ENCODE measurements at places on chromosomes 7 and 10. TPM values are rescaled to one million over a fixed set of nuclear protein-coding genes. Genes with fewer than 3 reads are reported as not detected.

Gene ZNF425
- total RNA-seq, result 3.8 TPM

Gene CNPY1
- total RNA-seq, result not detected

Gene STEAP4
- total RNA-seq, result not detected

Gene INMT
- total RNA-seq, result 0.52 TPM

Gene SDK1
- total RNA-seq, result 0.29 TPM

DNA sequence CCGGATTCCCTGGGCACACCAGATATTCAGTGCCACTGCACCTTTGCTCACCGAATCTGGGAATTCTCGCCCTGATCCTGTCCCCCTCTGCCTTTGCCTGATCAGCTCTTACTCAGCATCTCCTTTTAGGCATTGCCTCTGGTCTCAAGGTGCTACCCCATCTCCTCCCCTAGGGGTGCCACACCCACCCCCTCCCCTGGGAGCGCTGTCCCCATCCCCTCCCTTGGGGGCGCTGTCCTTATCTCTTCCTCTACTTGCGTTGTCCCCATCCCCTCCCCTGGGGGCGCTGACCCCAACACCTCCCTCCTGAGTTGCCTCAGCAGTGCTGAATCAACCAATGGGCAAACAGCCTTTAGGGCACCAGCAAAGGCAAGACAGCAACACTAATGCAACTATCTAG lies 686.9 kb upstream of the FOXK1 start:
- no peaks in the 10 kb centered on the region for H3K4me1 ChIP-seq
- DNase-seq, result no peak
- no peak overlapping the region for H3K27ac ChIP-seq
- no peaks in the 10 kb centered on the region for H3K36me3 ChIP-seq
- H3K27me3 ChIP-seq, result peaks cover 8% of the 10 kb centered on the region

- no peak overlapping the region for H3K27ac ChIP-seq
- H3K36me3 ChIP-seq, result peaks cover 37% of the 10 kb centered on the region
- H3K4me3 ChIP-seq, result peak overlapping the region; percentile 84
- peaks cover 11% of the 10 kb centered on the region for H3K4me1 ChIP-seq
- H3K27me3 ChIP-seq, result no peaks in the 10 kb centered on the region
Observed at GRCh38 chr10:121974019-121974534, 940 bp downstream of the NSMCE4A start.

GRCh38 chr7:107996072-107996882 lies 6.7 kb downstream of the LAMB1 start:
- H3K27me3 ChIP-seq, result peaks cover 18% of the 10 kb centered on the region
- no peak overlapping the region for H3K4me3 ChIP-seq
- no peak for DNase-seq
- no peak overlapping the region for H3K27ac ChIP-seq
- peaks cover 4% of the 10 kb centered on the region for H3K36me3 ChIP-seq
- H3K4me1 ChIP-seq, result peaks cover 7% of the 10 kb centered on the region

DNA sequence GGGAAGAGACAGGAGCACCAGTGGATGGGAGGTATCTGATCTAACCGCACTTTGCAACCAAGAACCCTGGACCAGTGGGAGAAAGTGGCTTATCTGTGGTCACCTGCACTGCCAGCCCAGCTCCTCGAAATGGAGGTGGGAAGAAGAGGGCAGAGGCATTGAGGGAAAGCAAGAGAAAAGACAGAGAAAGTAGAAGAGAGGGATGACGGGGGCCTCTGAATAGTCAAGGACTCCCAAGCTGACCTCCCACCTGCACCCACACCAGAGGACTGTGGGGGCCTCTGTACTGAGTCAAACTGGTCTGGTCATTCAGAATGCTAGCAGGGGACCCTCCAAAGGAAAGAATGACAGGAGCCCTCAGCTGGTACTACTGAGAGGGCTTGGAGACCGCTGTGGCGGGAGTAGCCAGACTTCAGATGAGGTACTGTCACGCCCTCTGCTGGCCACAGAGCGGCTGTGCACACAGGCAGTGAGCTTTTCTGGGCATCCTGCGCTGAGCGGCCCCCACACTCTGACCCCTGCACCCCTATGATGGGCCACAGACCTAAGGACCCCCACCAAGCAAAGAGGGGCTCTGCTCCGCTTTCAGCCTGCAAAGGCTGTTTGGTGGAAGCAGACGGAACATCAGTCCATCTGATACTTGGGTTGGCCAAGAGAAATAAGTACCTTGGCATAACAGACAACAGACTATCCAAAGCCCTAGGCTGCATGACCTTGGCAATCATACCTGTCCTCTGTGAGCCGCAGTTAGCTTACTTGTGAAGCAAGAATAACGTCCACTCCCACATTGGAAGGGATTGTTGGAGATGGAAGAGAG lies 112.9 kb downstream of the COL13A1 start:
- H3K4me3 ChIP-seq, result no peak overlapping the region
- H3K27me3 ChIP-seq, result peaks cover 4% of the 10 kb centered on the region
- DNase-seq, result peak; percentile 44
- H3K4me1 ChIP-seq, result no peaks in the 10 kb centered on the region
- H3K36me3 ChIP-seq, result no peaks in the 10 kb centered on the region
- no peak overlapping the region for H3K27ac ChIP-seq

GRCh38 chr7:99194301-99194700 lies 13.6 kb downstream of the KPNA7 start:
- H3K27me3 ChIP-seq, result no peaks in the 10 kb centered on the region
- H3K36me3 ChIP-seq, result peaks cover 19% of the 10 kb centered on the region
- H3K27ac ChIP-seq, result no peak overlapping the region
- no peak for DNase-seq
- H3K4me1 ChIP-seq, result no peaks in the 10 kb centered on the region
- no peak overlapping the region for H3K4me3 ChIP-seq

DNA sequence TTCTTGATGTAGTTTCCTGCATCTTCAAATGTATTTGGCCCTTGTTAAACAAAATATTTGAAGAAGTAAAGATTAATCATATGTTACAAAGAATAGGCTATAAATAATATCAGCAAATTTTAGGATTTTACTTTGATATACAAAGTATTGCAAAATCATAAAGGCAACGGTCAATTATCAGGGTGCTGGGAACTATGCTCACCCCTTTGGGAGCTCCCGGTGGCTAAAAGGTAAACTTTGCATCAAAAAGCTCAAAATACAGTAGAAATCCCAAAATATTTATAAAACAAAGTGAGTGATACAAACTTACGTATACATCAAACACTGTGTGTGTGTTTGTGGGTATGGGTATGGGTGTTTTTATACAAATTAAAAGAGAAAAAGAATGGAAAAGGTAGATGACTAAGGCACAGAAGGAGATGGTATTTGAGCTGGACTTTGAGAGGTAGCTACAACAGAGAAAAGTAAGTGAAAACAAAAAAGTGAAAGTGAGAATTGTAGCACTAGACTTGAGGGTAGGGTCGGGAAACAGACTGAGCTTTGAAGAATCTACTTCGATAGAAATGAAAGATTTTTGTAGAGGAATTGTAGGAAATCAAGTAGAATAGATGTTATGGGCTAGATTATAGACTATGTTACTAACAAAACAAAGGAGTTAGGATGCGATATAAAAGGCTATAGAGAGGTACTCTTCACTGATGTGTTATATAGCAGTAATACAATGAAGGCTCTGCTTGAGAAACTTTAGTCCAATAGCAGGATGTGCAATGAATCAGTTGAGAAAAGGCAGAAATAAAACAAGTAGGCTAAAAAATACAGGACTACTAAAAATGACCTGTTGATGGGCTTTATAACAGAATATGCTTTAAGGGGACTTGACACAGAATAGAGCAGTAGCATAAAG lies 52.8 kb downstream of the GNAT3 start:
- H3K4me1 ChIP-seq, result no peaks in the 10 kb centered on the region
- no peak overlapping the region for H3K27ac ChIP-seq
- no peaks in the 10 kb centered on the region for H3K36me3 ChIP-seq
- no peak overlapping the region for H3K4me3 ChIP-seq
- DNase-seq, result no peak

DNA sequence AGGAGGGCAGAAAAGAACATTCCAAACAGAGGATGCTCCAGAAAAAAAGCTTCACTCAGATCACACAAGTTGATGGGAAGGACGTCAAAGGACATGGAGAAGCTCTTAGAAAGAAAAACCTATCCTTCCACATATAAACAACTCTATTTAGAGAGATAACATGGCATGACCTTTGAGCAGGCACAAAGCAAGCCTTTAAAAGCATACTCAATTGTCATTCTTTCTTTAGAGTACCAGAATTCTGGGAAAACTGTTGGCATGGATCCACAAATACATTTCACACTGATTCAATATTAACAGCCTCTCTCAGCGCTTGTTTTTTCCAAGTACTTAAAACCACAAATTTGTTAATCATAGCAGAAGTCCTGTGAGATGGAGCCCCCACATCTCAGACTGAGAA lies 7.3 kb upstream of the ABLIM1 start:
- no peaks in the 10 kb centered on the region for H3K4me1 ChIP-seq
- no peak overlapping the region for H3K4me3 ChIP-seq
- H3K27me3 ChIP-seq, result peaks cover 3% of the 10 kb centered on the region
- H3K27ac ChIP-seq, result no peak overlapping the region
- DNase-seq, result no peak

- no peaks in the 10 kb centered on the region for H3K36me3 ChIP-seq
- H3K4me3 ChIP-seq, result no peak overlapping the region
- no peak for DNase-seq
- H3K4me1 ChIP-seq, result no peaks in the 10 kb centered on the region
- no peak overlapping the region for H3K27ac ChIP-seq
Observed at GRCh38 chr10:46534828-46535524, 21.5 kb downstream of the GPRIN2 start.

DNA sequence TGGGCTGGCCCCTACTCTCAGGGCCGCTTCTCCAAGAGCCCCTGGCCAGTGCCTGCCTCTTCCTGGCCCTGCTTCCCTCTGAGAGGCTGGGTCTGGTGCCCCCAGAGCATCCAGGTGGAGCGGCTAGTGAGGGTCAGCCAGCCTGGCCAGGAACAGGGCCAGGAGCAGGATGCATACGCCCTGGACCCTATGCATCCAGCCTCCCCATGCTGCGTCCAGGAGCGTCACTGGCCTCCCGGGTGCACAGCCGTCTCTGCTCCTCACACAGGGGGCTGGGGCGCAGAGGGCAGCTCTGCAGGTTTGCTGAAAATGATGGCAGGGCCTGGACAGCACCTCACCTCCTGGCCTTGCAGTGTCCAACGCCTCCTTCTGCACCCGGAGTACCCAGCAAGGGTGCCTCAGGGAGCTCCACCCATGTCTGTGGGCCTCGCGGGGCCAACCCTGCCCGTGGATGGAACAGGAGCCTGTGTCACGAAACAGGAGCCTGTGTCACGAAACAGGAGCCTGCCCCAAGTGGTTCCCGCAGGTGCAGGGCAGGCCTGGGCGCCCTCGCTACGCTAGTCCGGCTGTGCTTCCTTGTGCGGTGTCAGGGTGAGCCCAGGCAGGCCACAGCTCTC lies 246.2 kb upstream of the PPP2R2D start:
- H3K36me3 ChIP-seq, result no peaks in the 10 kb centered on the region
- H3K4me1 ChIP-seq, result peaks cover 9% of the 10 kb centered on the region
- H3K27me3 ChIP-seq, result peaks cover 35% of the 10 kb centered on the region
- no peak overlapping the region for H3K4me3 ChIP-seq
- DNase-seq, result no peak
- H3K27ac ChIP-seq, result no peak overlapping the region

DNA sequence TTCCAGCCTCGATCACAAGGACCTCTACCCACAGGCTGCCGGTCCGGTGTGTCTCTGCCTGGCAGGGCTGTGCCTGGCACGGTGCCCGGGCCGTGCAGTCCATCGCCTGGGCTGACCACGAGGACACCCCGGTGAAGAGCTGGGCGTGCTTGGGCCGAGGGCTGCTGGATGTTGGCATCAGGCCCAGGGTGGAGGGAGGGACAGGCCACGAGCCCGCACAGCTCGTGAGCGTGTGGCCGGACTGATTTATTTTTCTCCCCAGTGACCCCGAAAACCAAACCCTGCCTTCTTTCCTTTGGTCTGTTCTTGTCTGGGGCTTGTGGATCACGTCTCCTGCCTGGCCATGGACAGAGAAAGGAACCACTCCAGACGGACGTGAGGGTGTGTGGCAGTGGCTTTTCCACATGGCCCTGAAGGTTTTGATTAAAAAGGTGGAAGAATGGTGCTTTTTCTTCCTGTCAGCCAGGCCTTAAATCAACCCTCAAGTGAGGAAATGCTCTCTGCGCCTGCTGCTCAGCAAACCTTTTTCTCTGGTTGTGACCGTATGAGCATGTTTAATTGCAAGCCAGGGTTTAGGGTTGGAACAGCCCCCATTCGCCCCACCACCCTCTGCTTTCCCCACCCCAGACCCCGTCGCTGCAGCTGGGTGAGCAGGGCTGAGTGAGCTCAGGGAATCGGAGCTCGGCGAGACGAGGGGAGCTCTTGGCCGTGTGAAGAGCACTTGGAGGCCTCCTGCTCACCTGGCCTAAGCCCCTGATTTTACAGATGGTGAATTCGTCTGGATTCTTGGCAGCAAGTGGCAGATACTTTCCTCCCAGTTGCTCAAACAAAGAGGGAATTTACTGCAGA lies 130.1 kb downstream of the RGS10 start:
- no peak for DNase-seq
- no peak overlapping the region for H3K4me3 ChIP-seq
- H3K27me3 ChIP-seq, result no peaks in the 10 kb centered on the region
- H3K36me3 ChIP-seq, result no peaks in the 10 kb centered on the region
- peaks cover 3% of the 10 kb centered on the region for H3K4me1 ChIP-seq

GRCh38 chr10:69769395-69769992 lies 32.2 kb upstream of the COL13A1 start:
- no peaks in the 10 kb centered on the region for H3K36me3 ChIP-seq
- no peak for DNase-seq
- H3K27me3 ChIP-seq, result peaks cover 12% of the 10 kb centered on the region
- no peaks in the 10 kb centered on the region for H3K4me1 ChIP-seq

DNA sequence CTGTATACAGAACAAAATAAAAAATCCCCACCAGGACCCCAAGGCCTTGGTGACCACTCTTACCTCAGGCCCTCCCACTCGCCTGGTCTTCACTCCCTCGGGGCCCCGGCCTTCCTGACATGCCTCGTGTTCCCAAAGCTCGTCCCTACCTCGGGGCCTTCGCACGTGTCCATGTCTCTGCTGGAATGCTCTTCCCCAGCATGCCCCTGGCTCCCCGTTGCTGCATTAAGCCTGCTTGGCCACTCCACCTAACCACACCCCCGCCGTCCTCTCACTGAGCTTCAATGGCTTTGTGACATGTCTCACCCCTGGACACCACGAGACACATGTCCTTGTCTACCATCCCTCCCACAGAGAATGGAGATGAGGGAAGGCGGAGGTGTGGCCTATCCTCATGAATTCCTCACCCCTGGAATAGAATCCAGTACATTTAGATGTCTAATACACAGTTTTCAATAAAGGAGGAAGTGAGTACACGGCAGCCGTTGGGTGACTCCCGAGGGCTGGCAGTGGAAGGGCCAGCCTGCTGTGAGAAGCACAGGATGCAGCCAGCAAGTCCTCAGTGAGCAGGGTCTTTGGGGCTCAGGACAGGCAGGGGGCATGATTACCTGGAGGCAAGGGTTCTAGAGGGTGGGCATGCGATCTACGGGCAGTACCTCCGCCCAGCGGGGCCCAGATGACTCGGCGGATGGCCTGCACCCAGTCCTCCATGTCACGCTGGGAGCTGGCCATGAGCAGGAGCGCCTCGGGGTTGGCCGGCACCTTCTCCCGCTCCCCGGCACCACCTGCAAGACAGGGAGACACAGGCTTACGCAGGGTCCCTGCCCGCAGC lies 125.7 kb downstream of the ARHGAP22 start:
- no peak overlapping the region for H3K4me3 ChIP-seq
- no peak overlapping the region for H3K27ac ChIP-seq
- H3K27me3 ChIP-seq, result peaks cover 5% of the 10 kb centered on the region
- no peaks in the 10 kb centered on the region for H3K36me3 ChIP-seq

GRCh38 chr7:100584054-100584682 lies 1.8 kb downstream of the LRCH4 start:
- H3K27me3 ChIP-seq, result no peaks in the 10 kb centered on the region
- no peak overlapping the region for H3K27ac ChIP-seq
- H3K4me3 ChIP-seq, result peak overlapping the region; percentile 98
- peaks cover 4% of the 10 kb centered on the region for H3K36me3 ChIP-seq

All from naive thymus-derived CD8-positive, alpha-beta T cell (primary cell).